Hindlimb muscle (tissue), 1 donor: ENCODE measurements at places on chromosomes 3 and 15.

DNA sequence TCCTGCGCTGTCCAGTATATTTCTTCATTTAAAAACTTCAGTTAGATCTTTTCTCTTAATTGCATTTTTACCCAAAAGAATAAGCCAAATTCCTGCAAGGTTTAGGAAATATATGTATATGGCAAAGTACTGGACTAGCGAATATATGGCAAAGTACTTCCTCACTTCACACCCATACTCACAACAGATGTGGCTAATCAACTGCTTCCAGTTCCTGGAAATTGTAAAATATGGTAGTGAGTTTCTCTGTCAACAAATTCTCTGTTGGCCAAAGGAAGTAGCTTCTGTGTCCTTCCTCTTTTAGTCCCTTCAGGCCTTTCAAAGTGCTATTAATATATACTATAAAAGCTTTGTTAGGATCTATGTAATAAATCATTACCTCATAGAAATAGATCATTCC, 22.0 kb downstream of the GPR15 start:
- no peak for DNase-seq

DNA sequence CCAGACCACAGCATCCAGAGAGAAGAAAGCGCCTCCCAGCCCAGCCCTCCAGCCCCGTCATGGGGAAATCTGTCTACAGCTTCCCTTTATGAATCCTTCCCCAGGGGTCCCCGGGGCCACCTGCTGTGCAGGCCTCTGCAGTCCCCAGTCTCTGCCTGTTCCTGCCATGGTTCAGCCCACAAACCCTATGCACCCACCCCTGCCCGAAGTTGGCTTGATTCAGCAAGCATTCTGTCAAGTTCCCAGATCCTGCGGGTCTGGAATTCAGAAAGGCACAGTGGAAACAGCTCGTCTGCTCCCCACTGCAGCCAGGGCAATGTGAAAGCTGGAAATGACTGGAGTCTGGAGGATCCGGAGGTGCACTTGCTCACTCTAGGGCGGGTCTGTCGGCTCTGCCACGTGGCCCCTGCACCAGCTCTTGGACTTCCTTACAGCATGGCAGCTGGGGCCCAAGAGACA, 2.9 kb upstream of the OCA2 start:
- DNase-seq: no peak

DNA sequence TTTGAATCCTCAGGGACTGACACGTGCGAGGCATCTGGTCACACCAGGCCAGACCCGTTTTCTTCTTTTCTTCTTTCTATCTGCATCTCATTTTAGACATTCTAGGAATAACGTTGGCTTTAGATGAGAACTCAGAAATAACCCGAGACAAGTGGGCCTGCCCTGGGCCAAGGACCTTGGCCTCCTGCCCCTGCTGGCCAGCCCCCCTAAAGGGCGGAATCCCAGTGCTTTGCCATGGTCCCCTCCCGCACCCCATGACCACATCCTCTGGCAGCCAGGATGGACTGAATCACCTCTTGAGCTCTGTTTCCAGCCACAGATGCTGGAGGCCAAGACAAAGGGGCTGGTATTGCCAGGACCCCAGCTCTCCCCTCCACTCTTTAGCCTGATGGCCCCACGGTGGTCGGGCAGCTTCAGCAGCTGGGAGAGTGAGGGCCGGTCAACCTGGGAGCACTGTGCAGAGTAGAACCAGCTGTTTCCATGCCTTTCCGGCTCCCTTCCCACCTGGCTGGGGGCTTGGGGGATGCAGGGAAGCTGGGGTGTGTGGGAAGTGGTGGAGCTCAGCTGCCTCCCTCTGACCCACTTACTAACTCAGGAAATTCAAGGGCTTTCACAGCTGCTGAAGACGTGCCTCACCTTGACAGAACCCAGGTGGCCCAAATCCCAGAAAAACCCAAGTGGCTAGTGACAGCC, 190.9 kb downstream of the FAM43A start:
- DNase-seq: no peak

- DNase-seq: no peak
These were observed 60.0 kb upstream of the MNS1 start for GRCh38 chr15:56524915-56525314.
